ENCODE measurements at places on chromosomes 11 and 22.

DNA sequence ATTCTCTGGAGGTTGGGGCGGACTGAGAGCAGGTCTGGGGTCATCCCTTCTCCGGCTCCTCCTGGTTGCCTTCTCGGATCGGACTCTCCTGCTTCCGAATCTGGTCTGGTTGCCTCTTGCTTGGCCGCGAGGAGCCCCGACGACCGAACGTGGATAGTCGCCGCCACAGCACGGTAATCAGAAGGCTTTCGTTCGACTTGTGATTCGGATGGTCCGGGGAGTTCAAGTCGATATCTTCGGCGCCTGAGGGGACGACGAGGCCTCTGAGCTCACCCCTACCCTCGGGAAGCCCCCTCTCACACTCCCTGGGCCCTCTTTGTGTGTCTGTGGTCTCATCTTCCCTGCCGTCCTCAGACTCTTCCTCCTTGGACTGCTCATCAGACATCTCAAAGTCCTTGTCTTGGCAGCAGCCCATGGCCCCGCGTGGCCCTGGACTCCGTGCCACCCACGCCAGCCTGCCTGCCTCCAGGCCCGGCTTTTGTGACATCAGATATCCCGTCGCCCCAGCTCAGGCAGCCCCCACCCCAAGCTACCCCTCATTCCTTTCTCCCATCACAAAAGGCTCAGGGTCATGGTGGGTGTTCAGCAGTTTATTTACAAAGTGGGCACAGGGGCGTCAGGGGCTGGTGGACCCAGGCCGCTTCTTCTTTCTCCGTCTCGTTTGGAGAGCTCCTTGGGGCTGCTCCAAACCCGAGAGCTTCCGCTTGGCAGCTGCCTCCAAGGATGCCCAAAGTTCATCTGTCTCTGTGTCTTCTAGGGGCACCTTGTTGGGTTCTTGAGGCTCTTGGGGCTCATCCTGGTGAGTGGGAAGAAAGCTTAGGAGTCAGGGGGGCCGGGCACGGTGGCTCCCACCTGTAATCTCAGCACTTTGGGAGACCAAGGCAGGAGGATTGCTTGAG lies at the start of gene TEX54:
Gene TEX54 (minus strand): TSS at position 506 of the 899 bp plus-strand sequence.
- peak; percentile 6 for DNase-seq

DNA sequence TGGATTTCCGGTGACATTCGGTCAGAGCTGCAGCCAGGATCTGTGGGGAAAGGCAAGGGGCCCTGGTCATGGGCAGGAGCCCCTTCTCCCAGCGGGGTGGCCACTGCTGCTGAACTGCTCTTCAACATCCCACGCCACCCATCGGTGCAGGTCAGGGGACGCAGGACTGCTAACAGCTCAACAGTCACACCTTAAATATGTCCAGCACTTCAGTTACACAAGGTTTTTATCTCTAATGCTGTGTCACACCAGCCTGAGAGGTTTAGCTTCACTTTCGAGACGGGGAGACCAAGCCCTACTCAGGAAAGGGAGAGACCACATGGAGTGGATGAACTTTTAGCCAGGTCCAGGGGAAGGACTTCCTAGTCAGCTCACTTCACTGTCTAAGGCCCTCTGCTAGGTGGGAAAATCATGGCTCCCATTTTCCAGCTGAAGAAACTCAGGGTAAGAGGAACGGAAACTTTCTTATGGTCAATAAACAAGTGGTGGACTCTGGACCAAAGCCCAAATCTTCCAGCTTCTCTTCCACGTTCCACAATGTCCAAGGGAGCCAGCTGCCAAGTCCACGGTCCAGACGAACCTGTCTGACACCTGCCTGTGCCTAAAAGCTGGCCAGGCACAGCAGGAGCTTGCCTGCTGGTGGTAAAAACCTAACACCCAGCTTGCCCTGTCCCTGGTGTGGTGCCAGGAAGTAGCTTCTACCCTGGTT lies 21.0 kb upstream of the CHADL start:
- DNase-seq, result no peak

DNA sequence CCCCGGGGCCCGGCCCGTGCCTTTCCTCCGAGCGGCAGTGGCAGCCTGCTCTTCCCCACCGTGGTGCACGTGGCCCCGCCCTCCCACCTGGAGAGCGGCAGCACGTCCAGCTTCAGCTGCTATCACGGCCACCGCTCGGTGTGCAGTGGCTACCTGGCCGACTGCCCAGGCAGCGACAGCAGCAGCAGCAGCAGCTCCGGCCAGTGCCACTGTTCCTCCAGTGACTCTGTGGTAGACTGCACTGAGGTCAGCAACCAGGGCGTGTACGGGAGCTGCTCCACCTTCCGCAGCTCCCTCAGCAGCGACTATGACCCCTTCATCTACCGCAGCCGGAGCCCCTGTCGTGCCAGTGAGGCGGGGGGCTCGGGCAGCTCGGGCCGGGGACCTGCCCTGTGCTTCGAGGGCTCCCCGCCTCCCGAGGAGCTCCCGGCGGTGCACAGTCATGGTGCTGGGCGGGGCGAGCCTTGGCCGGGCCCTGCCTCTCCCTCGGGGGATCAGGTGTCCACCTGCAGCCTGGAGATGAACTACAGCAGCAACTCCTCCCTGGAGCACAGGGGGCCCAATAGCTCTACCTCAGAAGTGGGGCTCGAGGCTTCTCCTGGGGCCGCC lies 11.9 kb downstream of the C22orf31 start:
- no peak for DNase-seq

DNA sequence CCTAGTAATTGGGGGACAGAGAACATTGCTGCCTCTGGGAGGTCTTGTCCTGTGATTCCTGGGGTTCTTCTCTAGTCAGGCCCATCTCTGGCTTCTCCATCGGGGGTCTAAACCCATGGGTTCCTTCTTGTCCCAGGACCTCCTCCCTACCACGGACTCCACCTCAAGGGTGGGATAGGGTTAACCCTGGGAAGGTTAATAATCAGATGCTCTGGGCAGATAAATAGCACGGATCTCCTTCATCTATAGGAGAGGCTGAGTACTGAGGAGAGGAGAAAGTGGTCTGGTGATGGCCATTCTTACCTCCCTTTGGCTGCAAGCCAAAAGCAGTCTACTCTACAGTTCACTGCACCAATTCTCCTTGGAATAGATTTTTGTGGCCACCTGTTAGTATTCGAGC lies 10.5 kb downstream of the HEPHL1 start:
- DNase-seq, result no peak

DNA sequence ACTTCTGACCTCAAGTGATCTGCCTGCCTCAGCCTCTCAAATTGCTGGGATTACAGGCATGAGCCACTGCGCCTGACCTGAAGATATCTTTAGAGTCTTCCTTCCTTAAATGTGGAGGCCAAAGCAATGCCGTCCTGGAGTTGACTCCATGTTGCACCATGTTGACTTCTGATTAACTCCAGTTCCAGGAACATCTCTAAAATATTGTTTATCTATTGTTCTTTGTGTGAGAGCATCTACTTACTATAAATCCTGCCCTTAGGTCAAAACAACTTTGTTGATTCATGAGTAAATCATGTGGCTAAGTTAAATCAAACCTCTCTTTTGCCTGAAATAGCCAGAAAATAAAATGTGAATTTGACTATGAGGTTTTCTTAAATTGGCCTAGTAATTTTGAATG lies 56.6 kb upstream of the CAPRIN1 start:
- no peak for DNase-seq

DNA sequence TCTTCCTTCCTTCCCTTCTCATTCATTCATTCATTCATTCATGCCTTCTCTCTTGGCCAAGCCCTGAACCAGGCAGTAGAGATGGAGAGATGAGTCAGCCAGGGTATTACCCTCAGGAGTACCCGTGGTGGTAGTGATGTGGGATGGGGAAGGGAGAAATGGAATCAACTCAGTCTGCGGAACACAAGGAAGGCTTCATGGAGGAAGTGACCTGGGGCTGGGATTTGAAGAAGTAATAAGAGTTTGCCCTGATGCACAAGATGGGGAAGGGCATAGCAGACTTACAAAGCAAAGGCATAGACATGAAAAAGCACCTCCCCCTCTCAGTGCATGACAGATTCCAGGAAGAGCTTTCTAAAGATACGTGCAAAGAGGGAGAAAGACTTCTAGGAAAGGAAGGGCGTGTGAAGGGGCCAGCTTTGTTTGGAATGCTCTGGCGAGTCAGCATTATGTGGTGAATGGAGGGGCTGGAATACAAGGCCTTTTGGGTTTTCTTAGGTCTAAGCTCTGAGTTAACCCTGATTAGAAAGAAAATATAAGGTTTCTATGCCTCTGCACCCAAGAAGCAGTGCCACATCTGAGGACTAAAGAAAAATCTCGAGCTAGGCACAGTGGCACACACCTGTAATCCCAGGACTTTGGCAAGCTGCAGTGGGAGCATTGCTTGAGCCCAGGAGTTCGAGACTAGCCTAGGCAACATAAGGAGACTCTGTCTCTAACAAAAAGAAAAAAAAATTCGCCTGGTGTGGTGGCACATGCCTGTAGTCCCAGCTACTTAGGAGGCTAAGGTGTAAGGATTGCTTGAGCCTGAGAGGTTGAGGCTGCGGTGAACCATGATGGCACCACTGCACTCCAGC lies 36.4 kb upstream of the ACER3 start:
- DNase-seq, result no peak

- DNase-seq, result no peak
Measured at GRCh38 chr11:32830413-32830738, 649 bp downstream of the PRRG4 start.

GRCh38 chr11:64321533-64321932 lies 3.6 kb downstream of the PRDX5 start:
- DNase-seq, result no peak

DNA sequence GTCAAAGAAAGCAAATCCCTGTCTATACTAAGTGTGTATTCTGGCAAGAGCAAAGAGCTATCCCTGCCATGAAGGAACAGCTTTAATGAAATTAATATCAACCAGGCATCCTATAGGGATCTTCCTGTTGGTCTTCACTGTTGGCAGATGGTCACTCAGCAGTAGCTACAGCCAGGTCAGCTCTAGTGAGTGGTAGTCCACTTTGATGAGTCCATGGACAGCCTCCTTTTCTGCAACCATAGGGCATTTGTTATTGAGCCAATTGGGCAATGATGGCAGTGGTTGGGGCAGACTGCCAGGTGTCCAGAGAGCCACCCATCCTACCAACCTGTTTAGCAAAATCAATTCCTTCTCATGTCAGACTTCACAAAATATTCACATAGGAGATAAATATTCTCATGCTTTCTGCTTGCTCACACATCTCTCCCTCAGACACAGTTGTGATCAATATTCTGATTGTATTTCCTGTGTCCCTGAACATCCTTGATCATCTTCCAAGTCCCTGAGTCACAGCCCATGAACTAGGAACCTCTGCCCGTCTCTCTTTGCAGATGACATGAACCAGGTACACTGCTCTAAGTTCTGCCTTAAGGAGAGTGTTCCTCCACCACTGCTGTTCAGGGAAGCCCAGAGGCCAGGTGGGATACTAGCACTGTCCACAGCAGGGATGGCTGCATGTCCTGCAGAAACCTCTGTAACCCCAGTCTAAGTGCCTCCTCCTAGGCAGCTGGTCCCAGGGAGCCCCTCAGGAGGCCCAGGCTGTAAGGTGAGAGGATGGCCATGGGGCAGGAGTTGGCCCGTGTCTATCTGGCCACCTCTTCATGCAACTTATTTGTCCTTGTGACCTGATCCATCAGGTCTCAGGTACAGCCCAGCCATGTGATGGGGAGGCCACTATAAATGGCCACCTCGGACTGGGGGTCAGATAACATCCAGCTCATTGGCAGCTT lies 74.2 kb upstream of the IGLL5 start:
- no peak for DNase-seq

- no peak for DNase-seq
Measured at GRCh38 chr22:35972559-35972958, 56.1 kb downstream of the RBFOX2 start.

DNA sequence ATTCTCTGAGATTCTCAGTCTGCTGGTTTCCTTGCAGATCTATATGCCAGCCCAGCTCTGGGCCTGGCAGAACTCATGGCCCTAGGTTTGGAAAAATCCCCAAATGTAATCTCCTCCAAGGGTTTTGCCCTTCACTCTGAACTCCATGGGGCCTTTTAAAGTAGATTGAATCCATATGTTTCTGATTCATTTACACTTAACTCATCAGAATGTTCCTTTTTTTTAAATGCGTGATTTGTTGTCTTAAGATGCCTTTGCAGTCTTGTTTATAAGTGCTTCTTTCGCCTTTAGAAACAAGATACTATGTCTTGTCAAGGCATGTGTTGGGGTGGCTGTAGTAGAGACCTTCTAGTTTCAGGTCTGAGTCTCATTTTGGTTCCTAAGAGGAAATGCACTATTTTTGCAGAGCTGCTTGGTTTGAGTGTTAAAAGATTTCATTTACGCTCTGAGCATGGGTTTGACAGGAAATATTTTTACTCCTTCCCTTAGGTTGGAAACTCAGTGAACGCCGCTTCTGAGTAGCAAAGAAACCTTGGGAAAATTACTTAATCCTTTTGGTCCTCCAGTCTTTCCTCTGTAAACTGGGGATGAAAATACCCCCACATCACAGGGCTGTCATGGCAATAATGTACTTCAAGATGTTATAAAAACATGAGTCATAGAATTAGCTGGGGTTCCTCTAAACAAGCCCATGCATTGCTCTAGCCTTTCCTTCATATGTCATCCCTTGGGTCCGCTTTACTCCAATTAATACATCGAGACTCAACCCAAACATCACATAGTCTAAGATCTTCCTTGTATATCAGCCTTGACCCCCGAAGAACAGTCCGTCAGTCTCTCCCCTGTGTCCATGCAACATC lies 83.5 kb downstream of the SNX19 start:
- no peak for DNase-seq

- DNase-seq, result no peak
Measured at GRCh38 chr22:50459016-50459415, 15.8 kb downstream of the SBF1 start.

DNA sequence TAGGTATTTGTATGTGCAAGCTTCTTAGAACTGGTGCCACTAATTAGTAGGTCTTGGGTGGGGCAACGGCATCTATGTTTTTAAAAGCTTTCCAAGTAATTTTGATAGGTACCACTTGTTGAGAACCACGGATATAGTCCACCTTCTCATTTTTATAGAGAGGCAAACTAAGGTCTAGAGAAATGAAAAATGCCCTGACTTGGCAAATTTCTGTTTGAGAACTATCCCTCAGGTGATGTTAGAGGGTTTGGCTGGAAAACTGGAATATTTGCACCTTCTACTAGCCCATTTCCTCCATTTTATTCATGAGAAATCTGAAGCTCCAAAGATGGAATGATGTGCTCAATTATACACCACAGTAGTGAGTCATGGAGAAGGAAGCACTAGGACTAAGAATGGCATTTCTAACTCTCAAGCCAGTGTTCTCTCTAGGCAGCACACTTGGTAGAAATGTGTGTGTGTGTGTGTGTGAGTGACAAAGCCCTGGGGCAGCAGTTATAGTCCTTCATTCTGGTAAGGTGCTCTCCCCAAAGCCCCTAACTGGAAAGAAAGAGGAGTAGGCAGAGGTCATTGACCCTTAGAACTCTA lies 1.8 kb upstream of the TMEM86A start:
- peak; percentile 26 for DNase-seq

DNA sequence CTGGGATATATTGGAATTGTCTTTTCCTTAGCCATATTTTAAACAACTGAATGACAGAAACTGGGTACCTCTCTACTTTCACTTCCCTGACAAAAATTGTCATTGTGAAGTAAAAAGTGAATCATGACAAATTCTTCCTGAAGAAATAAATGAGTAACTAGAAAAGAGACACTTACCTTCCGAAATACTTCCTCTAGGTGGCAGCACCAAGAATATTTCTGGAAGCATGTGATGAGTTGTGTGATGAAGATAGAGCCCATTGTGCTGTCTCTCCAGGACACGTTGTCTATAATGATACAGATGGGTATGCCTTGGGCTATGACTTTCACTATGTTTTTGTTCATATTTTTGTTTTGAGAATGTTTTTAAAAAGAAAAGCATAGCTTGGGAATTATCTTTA lies 21.5 kb downstream of the CASP4 start:
- peak; percentile 41 for DNase-seq

- DNase-seq, result no peak
Measured at GRCh38 chr11:45937916-45938315, 15.5 kb downstream of the LARGE2 start.

Data from stromal cell of bone marrow (primary cell).